ENCODE measurements at places on chromosomes 16 and 17.

- no peak for DNase-seq
Measured at GRCh38 chr16:81204798-81205680, 33.5 kb upstream of the BCO1 start.

GRCh38 chr16:53090286-53090590 is 35.4 kb downstream of the CHD9 start:
- no peak for DNase-seq

DNA sequence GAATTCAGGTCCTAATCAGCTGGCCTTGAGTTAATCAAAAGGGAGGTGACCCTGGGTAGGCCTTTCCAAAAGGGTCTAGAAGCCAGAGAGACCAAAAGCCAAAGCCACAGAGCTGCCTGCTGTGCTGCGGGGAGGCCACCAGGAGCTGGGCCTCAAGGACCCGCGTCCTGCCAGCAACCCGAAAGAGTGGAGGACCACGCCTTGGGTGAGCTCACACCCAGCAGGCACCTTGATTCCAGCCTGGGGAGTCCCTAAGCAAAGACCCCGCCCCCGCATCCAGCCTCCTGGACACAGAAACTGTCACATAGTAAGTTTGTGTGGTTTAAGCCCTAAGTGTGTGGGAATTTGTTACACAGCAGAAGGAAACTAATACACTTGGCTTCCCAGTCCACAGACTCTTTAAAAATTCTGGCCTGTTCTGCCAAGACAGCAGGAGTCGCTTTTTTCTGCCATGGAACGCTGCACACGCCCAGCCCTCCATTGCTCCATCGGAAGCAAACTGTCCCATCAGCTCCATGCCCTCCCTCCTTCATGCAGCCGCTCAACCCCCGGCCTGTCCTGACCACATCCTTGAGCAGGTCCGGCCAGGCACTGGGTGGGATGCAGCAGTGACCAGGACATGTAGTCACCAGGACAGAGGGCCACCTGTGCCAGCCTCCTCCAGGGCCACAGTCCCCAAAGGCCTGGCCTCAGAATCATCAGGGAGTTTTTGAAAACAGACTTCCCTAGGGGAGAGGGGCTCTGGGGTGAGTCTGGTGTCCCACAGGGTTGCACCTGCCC is 20.9 kb upstream of the RASD1 start:
- no peak for DNase-seq

DNA sequence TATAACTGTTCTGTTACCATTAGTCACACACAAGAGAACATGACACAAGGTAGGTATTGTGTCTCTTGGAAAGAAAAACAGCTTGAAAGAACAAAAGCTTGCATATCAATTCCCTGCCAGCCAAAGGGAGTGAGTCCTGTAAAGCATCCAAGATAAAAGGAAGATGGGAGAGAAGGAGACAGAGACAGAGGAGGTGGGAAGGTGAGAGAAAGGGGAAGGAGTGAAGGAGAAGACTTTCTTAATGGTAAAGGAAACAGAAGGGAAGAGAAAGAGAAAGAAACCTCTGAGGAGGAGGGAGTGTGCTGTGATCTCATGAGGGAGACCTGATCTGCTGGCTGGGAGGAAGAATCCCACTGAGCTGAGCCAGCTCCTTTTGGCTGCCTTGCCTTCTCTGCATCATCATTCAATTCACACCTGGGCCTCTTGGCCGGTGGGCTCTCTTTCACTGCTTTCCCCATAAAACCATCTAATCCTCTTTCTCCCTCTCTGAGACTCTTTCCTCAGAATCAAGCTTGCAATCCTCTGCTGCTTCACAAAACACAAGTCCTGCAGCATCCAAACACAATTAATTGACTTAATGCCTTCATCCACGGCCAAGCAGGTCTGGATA is 271.6 kb downstream of the ABCC12 start:
- no peak for DNase-seq

GRCh38 chr17:4405038-4405669 is 28.6 kb upstream of the SPNS3 start:
- DNase-seq = no peak

DNA sequence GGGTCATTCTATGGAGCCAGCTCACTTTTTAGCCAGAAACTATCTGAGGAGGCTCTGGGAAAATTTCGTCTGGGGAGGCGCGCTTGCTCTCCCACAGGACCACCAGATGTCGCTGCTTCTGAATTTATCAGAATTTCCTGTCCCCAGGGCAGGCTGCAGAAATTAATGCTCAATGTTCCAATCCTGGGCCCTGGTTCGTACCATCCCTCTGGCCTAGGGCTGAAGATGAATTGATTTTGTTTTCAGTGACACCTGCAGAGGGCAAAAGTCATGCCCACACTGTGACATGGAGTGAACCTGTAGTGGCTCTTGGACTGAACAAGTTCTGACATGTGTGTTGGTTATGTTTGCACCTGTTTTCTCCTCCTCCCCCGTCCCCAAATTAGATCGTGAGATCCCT is 482.6 kb downstream of the NPIPA7 start:
- DNase-seq = no peak

DNA sequence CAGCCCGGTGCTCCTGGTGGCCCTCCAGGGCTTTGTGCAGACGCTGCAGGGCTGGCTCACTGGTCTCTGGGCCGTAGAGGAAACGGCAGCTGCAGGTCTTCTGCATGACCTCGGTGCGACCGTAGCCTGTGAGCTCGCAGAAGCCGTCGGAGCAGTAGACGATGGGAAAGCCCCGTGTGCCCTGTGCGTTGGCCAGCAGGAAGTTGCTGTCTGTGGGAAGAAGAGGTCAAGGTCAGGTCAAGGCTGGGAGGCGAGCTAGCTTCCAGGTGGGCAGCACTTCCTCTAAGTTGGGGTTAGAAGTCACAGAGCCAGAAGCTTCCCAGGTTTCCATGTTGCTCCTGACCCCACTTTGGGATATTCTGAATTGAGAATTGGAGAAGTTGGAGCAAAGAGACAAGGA is 2.1 kb downstream of the KCNH4 start:
- DNase-seq = no peak

- DNase-seq = no peak
Measured at GRCh38 chr16:3520413-3520812, 19.6 kb downstream of the CLUAP1 start.

GRCh38 chr17:31433091-31433790 is 41.8 kb downstream of the RAB11FIP4 start:
- no peak for DNase-seq

- no peak for DNase-seq
Measured at GRCh38 chr17:19270704-19271611, 33.8 kb downstream of the EPN2 start.

- no peak for DNase-seq
Measured at GRCh38 chr16:15489016-15489415, 54.6 kb downstream of the BMERB1 start.

All from GOT3 (cell line).